ENCODE measurements at places on chromosomes 4 and X.

DNA sequence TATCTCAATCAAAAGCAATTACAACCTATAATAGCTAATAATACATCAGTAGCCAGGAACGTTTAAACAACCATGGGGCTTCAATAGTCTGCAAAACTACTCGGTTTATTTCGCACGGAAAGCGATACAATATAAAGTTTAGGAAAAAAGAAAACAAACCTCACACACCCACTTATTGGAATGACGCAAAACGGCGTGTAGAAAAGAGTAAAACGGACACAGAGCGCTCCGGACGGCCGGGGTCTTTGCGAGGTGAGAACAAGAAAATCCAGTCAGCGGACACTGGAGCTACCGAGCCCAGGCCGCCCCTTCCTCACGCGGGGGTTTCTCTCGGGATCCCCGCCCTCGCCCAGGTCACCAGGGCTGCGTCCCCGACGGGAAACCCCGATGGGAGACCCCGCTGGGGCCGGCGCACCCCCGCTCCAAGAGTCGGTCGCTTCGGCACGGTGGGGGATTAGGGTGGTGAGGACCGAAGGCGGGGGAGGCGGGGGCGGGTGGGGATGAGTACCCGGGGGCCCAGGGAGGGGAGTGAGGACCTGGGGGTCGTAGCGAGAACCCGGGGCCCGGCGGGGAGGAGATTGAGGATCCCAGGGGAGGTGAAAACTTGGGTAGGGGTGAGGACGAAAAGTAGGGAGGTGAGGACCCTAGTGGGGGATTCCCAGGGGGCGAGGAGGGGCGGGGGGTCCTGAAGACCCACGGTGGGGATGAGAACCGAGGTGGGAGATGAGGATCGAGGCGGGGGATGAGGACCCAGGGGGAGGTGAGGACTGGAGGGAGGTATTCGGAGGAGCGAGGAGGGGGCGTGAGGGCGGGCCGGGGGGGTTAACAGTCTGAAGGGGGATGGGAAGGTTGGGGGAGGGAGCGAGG lies 737 bp downstream of the NELFA start:
- no peak for DNase-seq

- DNase-seq = no peak
These were observed 3.5 kb downstream of the PNCK start for GRCh38 chrX:153669901-153670731.

DNA sequence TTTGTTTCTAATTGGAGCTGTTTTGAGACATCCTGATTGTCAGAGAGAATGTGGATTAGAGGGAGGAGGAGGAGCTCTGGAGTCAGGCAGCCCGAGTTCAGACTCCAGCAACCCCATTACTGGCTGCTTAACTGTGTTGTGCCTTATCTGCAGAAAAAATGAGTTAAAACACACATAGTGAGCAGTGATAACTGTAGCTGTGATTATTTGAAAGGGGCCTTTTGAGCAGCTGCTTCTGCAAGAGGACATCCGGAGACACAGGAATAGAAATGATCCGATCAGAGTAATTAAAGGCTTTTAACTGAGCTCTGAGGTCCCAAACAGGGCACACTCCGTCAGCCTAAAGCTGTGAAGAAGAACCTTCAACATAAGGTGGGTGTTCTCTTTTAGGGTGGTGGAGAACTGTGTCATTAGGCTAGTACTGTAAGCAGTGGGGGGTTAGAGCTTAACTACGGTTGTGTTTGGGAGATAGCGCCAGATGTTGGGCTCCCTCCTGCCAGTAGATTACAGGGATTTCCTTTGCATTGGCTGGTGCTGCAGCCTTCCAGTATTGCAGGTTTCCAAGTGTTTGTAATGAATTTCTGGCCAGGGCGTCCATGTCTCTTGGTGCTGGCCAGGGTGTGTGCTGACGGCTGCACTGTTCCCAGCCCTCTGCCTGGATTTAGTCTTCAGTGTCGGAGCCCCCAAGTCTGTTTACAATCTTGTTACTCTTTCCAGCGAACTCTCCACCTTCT lies 24.3 kb downstream of the ADD1 start:
- peak; percentile 36 for DNase-seq

- no peak for DNase-seq
These were observed 304.2 kb downstream of the ARHGAP24 start for GRCh38 chr4:85779165-85779564.

GRCh38 chrX:130529531-130529930 lies 127.7 kb downstream of the RBMX2 start:
- no peak for DNase-seq

DNA sequence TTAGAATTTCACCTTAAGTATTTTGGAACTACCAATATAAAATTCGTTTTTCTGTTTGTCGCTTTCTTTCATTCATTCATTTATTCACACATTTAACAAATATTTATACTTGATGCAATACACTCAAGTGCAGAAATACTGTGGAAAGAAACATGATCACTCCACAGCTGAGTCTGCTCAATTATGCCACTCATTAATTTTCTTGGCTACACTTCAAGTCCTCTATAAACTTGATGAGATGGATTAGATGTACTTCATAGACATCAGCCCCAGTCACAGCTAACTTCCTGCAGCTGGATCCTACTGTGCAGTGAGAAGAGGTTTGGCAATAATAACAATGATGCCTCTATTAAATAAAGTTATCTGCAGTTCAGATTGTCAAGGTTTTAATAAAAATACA lies 208.1 kb downstream of the PDGFC start:
- DNase-seq = no peak

DNA sequence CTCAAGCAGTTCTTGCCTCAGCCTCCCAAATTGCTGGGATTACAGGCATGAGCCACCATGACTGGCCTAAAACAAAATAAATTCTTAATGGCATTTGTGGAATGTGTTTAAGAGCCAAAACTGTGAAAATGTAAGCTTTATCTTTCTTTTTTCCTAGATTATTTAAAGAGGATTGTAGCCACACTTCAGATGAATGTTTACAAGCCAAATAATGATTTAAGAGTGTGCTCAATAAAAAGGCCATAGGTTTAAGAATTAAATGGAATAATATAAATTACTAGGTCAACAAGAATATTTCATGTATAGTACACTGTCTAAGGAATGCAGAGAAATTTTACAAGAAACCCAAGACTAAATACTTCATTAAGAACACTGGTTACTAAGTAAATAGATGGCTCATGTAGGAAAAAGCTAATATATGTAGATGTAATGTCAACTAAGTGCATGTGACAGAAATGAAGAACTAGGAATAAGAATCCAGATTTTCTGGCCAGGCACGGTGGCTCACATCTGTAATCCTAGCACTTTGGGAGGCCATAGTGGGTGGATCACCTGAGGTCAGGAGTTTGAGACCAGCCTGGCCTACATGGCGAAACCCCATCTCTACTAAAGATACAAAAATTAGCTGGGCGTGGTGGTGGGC lies 21.3 kb upstream of the UGDH start:
- no peak for DNase-seq
